Stimulated activated CD4-positive, alpha-beta T cell treated with anti-CD3 and anti-CD28 coated beads, Interleukin-1b, Interleukin-23, amount 100 ng/mL, for 24 hours (primary cell): ENCODE measurements at places on chromosomes 2 and 18.

GRCh38 chr2:165913636-165914035, 39.9 kb downstream of the TTC21B start:
- no peak for DNase-seq

GRCh38 chr2:115165529-115166109, 723.2 kb downstream of the DPP10 start:
- DNase-seq: no peak

DNA sequence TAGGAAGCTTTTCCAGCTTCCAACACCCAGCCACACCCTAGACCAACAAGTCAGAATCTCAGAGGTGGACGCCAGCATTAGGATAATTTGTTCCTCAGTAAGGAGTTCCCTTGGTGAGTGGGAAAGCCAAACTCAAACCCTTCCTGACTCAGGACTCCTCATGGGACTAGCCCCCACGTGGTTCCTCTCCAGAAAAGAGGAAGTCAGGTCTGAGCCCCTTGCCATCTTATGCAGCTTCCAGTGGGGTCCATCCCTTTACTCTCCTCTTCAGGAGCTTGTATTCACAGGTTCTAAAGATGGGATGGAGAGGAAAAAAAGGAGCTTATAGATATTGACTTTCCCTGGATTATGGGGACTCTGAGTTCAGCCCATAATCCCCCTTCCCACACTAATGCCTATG, 14.8 kb upstream of the NOTO start:
- DNase-seq: no peak

DNA sequence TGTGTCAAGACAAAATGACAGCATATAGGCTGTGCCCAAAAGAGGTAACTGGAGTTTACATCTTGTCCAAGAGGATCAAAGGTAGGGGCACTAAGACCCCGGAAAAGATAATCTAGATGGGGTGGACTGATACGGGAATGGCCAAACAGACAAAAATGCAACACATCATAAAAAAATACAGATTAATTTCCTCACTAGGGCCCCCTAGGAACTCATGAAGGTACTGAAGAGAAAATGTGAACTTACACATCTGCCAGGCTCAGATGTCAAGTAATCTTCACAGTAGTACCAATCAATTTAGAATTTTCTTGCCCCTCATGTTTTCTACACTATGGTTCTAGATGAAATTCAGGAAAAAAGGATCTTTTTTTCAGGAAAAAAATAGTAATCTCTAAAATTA, 115.6 kb upstream of the REG3A start:
- DNase-seq: no peak

- no peak for DNase-seq
Measured at GRCh38 chr2:172929644-172930043, 146.0 kb upstream of the MAP3K20 start.
